ENCODE measurements at places on chromosomes 6 and 20.

DNA sequence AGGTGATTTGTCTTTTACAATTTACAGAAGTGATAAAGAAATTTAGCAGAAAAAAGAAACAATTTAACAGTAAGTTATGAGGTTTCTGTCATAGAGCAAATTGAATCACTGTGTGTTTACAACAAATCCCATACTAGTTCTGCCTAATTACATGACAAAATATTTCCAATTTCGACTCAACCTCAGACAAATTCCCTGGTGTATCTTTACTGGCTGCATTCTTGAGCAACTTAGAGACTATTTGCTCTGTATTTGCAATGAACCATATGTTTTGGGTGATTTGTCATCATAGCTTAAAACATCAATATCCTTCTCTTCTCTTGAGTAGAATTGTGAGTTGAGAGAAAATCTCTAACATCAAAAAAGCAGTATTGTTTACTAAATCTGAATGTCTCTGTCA, 128.7 kb downstream of the SIM1 start:
- no peak for DNase-seq

DNA sequence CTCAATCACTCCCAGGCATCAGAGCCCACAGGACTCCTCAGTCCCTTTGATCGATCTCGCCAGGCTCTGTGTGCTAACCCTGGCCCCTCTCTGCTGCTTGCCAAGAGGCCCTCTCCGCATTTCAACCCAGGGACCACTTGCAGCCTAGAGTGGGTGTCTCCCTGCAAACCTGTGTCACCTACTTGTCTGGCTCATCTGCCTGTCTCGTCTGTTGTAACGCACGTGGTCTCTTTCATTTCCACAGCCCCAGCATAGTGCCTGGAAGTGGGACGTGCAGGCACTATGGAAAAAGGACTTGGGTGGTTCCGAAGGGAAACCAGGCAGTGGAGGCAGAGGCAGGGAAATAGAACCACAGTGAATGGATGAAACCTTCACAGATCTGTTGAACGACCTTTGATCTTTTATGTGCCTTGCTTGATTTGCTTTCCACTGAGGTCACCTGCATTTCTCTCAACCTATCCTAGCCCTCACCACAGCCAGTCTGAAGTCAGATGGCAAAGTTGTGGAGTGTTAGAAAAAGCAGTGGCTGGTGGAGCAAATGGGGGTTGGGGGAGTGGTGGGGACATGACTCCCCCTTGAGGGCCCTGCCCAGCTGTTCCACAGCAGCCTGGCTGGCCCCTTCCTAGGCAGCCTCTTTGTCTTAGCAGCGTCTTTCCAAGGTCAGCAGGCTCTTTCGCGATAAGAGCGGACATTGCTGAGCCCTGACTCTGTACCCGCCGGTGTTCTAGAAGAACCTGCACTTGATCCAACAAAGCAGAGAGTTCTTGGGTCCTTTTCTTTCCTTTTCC, 55.8 kb upstream of the TAGAP start:
- peak; percentile 16 for DNase-seq

GRCh38 chr6:89986650-89987074, 92.4 kb downstream of the GJA10 start:
- no peak for DNase-seq

GRCh38 chr6:108966855-108967755, 118.9 kb downstream of the ARMC2 start:
- DNase-seq, result no peak

DNA sequence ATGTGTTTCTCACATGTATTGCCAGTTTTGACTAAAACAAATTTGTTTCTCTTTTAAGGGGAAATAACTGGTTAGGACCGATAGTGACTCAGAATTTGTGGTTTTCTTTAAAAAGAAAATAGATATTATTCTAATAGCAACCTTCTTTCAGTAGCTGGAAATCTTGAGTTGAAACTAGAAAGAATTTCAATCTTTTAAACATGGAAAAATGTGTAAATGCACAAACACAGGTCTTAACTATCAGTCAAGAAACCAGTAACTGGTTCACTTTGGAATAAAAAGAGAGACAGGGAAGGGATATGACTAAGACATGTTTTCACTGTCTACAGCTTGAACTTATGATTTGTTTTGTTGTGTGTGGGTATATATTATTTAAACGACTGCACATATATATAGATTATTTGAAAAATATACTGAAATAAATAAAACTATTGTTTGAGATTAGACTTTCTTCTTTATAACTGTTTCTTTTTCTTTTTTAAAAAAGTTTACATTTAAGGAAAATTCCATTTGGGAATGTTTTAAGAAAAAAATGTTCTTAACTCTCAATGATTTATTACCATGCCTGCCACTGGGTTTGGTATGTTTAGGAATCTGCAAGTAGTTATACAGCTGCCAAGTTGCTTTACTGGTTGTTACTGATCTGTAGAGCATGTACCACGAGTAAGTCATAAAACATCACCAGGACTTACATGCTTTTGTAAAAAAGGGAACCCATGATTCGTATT, 753.3 kb upstream of the MARCKS start:
- DNase-seq, result no peak

All from type B pancreatic cell (in vitro differentiated cells).